ENCODE measurements at places on chromosomes 11 and 22.

- DNase-seq, result no peak
These were observed 4.7 kb downstream of the LTBP3 start for GRCh38 chr11:65553301-65554001.

- no peak for DNase-seq
These were observed 385.1 kb upstream of the CCDC90B start for GRCh38 chr11:83671289-83671688.

GRCh38 chr11:94806014-94806413 lies 37.9 kb downstream of the AMOTL1 start:
- DNase-seq, result no peak

GRCh38 chr11:25775603-25776002 lies 556.3 kb upstream of the ANO3 start:
- no peak for DNase-seq

GRCh38 chr11:60338053-60338452 lies 11.0 kb downstream of the MS4A6E start:
- DNase-seq, result no peak

DNA sequence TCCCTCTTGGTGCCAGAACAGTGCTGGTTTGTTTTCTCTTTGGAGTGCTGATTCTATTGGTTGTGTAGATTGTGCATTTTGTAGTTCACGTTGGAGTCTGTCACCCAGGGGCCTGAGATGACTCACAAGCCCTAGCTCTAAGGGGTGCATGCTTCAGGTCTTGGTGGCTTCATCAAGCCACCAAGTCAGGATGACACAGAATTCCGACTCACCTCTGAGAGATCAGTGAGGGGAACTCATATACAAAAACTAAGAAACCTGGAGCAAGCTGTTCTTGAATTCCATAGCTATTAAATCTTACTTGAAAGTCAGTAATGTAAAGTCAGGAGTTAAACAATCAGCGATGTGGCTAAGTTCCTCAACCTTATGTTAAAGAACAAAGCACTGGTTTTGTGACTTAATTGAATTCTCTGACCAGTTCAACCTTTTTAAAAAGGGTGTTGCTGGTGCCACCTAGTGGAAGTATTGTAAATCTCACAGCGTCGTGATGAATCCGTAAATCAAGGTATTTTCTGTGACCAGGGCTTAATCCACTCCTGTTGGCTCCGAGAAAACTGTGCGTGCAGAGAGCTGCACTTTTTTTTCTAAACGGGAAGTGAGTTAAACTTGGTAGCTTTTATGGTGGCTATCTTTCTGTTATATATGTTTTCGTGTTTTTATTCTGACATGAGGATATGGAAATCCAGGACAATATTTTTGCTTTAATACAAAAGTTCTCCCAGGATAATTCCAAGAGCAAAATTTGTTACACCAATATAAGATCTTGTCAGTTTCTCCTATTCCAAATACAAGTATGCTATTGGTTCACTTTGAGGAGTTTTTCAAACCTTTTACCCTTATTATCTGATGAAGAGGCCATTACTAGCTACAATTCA lies 14.6 kb downstream of the MMP13 start:
- peak; percentile 45 for DNase-seq

DNA sequence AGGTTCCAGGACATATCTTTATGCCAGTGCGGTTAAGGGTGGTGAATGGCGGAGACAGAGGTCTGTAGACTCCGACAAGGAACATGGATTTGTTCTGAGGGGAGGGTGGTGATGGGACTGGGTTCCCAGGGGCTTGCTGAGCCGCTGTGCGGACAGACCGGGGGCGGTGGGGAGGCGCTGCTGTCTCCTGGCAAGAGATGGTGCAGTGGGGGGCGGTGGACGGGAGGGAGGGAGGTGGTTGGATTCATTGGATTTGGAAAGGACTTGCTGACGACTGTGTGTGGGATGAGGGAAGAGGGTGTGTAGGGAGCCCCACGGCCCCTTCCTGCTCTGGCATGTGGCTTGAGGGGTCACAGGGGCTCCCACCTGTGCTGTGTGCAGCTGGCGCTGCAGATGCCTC lies 43.2 kb downstream of the FLRT1 start:
- no peak for DNase-seq

- DNase-seq, result no peak
These were observed 28.2 kb downstream of the C2CD3 start for GRCh38 chr11:74142624-74143023.

DNA sequence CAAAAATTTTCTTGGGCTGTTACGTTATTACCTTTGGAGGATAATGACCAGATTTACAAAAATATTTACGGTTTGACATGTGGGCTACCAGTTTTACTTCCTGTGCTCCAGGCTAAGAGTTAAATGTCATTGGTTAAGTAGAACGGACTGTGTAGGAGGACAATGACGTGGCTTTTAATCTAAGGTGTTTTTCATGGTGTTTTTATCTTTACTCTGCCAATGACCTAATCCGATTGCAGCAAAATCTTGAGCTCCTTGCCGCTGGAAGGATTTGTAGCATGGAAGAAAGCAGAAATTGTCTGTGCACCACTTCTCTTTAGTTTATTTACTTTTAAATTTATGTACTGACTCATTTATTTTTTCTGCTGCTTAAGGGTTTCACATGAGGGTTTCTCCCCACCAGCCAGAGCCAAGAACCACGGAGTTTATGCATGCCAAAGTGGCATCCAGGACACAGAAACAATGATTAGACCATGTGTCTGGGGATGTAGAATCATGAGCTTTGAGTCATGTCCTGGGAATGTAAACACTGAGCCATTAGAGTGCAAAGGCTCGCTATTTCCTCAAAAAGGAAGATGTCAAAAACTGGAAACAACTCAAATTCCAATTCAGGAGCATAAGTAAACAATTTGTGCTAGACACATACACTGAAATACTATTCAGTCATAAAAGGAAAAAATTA lies 1.9 kb upstream of the CARD16 start:
- DNase-seq, result no peak

GRCh38 chr11:35583126-35583525 lies 35.1 kb upstream of the FJX1 start:
- no peak for DNase-seq

DNA sequence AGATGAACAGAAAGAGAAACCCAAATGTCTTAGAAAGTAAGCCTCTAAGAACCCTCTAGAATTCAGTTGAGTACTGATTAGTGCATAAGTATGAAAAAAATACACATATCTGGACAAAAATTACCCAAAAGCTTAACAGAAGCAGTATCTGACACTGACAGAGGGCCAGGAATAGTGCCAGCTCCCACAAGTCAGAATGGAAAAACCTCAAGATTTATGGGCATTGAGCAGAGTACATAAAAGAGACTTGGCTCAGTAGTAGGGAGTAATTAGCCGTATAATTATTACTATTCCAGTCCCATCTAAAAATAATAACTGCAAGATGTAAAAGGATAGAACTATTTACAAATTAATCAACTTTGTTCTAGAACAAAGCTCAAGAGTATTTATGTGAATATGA lies 834.5 kb downstream of the FAM181B start:
- DNase-seq, result no peak

DNA sequence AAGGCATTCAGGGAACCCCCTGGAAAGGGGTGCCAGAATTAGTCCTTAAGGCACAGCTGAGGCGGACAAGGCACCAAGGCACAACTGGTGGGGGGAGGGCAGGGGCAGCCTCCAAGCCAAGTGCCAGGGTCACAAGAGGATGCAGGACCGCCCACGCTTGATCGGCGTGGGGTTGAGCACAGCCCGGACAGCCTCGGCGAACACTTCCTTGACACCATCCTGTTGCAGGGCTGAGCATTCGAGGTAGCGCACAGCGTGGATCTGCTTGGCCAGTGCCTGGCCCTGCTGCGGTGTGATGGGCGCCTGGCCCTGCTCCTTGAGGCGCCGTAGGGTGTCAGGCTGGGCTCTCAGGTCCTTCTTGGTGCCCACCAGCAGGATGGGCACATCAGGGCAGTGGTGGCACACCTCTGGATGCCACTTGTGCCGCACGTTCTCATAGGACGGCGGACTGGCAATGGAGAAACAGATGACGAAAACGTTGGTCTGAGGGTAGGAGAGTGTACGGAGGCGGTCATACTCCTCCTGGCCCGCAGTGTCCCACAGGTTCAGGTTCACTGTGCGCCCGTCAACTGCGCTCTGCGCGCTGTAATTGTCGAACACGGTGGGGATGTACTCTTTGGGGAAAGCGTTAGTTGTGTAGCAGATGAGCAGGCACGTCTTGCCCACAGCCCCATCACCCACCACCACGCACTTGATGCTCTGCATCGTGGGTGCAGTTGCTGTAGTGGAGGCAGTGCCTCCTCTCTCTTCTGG lies 13.1 kb downstream of the RHOG start:
- peak; percentile 42 for DNase-seq

DNA sequence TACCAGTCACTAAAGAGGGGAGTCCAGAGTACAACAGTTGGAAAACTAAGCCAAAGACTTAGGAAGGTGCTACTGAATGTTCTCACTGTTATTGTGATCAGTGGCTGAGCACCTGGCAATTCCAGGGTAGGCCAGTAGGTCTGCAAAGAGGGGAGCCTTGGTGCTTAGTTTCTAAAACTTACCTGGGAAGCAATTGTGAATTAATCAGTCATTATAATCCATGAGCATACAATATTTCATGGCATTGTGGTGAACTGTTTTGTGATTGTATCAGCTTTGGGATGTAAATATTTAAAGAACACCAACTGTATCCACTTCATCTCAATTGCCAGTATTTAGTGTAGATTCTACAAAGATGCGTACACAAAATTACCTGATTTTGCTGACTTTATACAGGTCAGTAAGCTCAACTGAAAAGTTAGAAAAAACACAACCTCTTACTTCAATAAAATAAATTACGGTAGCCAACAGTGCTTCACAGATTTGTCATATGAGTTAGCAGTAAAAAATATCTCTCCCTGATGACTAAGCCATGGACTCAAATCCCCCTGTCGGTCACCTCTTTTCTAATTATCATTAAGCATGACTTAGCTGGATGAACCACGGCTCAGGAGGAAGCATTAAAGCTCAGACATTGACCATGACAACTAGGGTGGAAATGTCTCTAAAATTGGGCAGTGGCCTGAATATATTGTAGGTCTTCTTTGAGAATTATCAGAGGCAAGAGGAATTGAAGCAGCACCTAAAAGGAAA lies 30.8 kb upstream of the SORL1 start:
- DNase-seq, result no peak
